Prostate gland (tissue), 2 donors: ENCODE measurements at places on chromosomes 6 and 20.
A peak's percentile ranks its signal among the peaks of the same experiment; 100 is the strongest.

- no peaks in the 10 kb centered on the region for H3K4me1 ChIP-seq
- no peaks in the 10 kb centered on the region for H3K36me3 ChIP-seq
- H3K4me3 ChIP-seq, result no peak overlapping the region
- H3K27ac ChIP-seq, result no peak overlapping the region
- no peaks in the 10 kb centered on the region for H3K27me3 ChIP-seq
These were observed 10.0 kb downstream of the CITED2 start for GRCh38 chr6:139364302-139364981.

- H3K4me3 ChIP-seq, result no peak overlapping the region
- no peaks in the 10 kb centered on the region for H3K4me1 ChIP-seq
- DNase-seq, result no peak
- no peak overlapping the region for H3K27ac ChIP-seq
These were observed 20.9 kb upstream of the PNPLA1 start for GRCh38 chr6:36248980-36249379.

- no peak overlapping the region for H3K4me3 ChIP-seq
- no peak overlapping the region for H3K27ac ChIP-seq
- DNase-seq, result no peak
- H3K4me1 ChIP-seq, result no peaks in the 10 kb centered on the region
- no peaks in the 10 kb centered on the region for H3K27me3 ChIP-seq
- no peaks in the 10 kb centered on the region for H3K36me3 ChIP-seq
These were observed 31.6 kb upstream of the CENPW start for GRCh38 chr6:126308362-126308761.

GRCh38 chr6:163797296-163797845, 382.9 kb downstream of the QKI start:
- H3K27ac ChIP-seq, result no peak overlapping the region
- H3K4me1 ChIP-seq, result no peaks in the 10 kb centered on the region
- no peaks in the 10 kb centered on the region for H3K27me3 ChIP-seq
- H3K4me3 ChIP-seq, result no peak overlapping the region
- no peak for DNase-seq

GRCh38 chr6:28725890-28726348, 197.9 kb downstream of the TRIM27 start:
- H3K27me3 ChIP-seq, result no peaks in the 10 kb centered on the region
- H3K4me1 ChIP-seq, result no peaks in the 10 kb centered on the region
- H3K4me3 ChIP-seq, result no peak overlapping the region
- H3K36me3 ChIP-seq, result no peaks in the 10 kb centered on the region

- no peak for DNase-seq
- no peaks in the 10 kb centered on the region for H3K36me3 ChIP-seq
- H3K27me3 ChIP-seq, result no peaks in the 10 kb centered on the region
- no peak overlapping the region for H3K4me3 ChIP-seq
- H3K4me1 ChIP-seq, result no peaks in the 10 kb centered on the region
These were observed 193.7 kb downstream of the SLC35F1 start for GRCh38 chr6:118100717-118101116.

DNA sequence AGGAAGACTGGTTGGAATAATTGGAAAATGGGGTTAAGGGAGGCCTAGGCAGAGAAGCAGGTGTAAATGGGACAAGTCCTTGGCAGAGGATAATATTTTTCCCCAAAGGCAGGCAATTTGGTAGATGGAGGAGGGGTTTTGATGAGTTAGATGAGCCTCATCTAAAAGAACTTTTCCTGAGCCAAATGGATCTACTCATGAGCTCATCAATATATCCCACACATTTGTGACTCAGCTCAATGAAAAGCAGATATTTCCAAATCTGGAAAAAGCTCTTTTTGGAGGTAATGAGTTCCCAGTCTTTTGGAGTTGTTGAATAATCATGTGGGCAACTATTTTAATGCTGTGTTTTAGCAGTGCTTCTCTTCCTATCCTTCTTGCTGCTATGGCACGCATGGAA, 685.5 kb upstream of the CITED2 start:
- H3K4me1 ChIP-seq, result no peaks in the 10 kb centered on the region
- H3K27ac ChIP-seq, result no peak overlapping the region
- no peak overlapping the region for H3K4me3 ChIP-seq
- DNase-seq, result no peak
- no peaks in the 10 kb centered on the region for H3K36me3 ChIP-seq

DNA sequence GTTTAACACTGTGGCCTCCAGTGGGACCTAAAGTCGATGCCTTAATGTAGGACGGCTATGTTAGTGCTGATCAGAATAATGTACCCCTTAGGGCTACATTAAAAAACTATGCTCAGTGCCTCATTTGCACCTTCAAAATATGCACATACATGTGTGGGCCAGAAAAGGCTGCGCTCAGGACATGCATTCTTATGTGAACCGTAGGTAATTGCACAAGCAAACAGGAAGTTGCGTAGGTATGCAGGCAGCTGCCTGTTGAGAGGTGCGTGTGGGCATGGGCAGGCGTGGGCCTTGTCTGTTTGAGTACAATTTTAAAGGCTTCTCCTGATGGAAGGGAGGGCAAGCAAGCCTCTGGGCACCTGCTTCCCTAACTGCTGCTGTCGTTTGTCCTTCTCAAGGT, 116.2 kb upstream of the JAG1 start:
- DNase-seq, result no peak
- H3K27ac ChIP-seq, result no peak overlapping the region
- H3K27me3 ChIP-seq, result no peaks in the 10 kb centered on the region
- no peaks in the 10 kb centered on the region for H3K4me1 ChIP-seq

DNA sequence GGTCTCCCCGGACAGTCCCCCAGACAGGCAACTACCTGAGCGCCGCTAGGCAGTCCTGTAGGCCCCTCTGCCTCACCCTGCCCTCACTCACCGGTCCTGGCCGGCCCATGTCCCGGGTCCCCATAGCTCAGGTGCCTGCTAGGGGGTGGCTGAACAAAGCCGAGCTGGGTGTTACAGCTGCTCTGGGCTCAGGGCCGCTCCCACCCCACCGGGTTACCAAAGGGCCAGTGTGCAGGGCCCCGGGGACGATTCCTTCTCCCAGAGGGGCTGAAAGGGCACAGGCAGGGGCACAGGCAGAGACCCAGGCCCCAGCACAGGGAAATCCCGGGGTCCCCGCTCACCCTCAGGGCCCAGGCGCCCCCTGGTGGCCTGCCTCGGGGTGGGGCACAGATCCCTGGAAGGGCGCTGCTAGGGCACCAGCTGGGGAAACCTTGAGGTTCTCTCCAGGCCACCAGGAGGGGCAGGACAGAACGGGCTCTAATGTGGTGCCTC, 118.4 kb downstream of the GRM4 start:
- H3K4me3 ChIP-seq, result no peak overlapping the region
- no peaks in the 10 kb centered on the region for H3K27me3 ChIP-seq
- no peak overlapping the region for H3K27ac ChIP-seq
- H3K36me3 ChIP-seq, result no peaks in the 10 kb centered on the region
- no peaks in the 10 kb centered on the region for H3K4me1 ChIP-seq

DNA sequence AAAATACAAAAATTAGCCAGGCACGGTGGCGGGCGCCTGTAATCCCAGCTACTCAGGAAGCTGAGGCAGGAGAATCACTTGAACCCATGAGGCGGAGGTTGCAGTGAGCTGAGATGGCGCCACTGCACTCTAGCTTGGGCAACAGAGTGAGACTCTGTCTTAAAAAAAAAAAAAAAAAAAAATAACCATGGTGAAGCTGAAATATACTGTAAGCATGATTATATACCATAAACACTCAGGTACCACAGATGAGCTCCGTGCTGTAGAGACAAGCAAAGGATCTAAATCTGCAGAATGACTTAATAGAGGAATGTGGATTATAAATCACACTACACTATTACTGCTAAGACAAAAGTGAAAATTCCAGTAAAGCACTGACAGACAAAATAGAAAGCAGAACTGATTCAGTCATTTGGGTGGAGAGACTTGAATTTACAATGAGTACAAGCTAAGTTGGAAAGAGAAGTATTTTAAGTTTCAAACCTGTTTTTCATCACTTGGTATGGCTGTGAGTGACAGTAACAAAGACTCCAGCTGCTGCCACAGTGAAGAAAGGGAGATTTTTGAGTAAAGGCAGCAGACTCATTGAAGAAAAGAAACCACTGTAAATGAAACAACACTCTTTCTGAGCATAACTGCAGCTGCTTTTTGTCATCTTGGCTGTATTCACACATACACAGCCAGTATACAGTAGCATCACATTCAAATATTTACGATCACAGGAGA, 322.1 kb downstream of the RNGTT start:
- no peaks in the 10 kb centered on the region for H3K4me1 ChIP-seq
- H3K36me3 ChIP-seq, result no peaks in the 10 kb centered on the region
- no peak for DNase-seq
- no peak overlapping the region for H3K4me3 ChIP-seq
- H3K27me3 ChIP-seq, result no peaks in the 10 kb centered on the region

DNA sequence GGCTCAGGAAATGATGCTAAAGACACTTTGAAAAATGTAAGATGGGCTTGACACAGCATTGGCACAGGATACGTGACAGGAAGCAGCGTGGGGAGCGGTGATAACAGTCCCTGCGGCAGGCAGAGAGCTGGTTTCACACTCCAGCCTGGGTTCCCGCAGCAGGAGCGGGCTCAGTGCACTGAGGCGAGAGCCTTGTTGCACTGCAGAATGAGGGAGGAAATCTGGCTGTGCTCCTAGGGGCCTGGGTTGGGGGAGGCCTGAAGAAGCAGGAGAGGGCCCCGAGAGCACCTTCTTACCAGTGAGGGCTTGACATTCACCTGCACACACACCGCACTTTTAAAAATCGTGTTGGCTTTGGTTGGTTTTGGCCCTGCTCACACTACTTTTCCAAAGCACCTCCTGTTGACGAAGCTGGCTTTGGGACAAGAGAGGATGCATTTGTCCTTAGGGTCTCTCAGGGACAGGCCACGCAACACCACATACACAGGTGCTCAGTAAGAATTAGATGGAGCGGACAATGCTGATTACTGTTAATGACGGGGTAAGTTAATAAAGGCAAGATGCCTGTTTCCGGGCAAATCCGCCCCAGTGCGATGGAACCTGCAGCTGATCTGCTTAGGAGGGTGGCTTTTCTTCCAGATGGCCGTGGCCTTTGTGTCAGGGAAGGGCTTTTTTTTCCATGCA, 49.4 kb upstream of the ARMC2 start:
- no peak for DNase-seq
- no peak overlapping the region for H3K27ac ChIP-seq
- H3K4me1 ChIP-seq, result no peaks in the 10 kb centered on the region
- H3K36me3 ChIP-seq, result no peaks in the 10 kb centered on the region

GRCh38 chr20:36555248-36555647, 13.9 kb downstream of the MYL9 start:
- no peak overlapping the region for H3K4me3 ChIP-seq
- no peaks in the 10 kb centered on the region for H3K4me1 ChIP-seq
- no peak for DNase-seq
- H3K36me3 ChIP-seq, result no peaks in the 10 kb centered on the region
- no peak overlapping the region for H3K27ac ChIP-seq
- no peaks in the 10 kb centered on the region for H3K27me3 ChIP-seq

DNA sequence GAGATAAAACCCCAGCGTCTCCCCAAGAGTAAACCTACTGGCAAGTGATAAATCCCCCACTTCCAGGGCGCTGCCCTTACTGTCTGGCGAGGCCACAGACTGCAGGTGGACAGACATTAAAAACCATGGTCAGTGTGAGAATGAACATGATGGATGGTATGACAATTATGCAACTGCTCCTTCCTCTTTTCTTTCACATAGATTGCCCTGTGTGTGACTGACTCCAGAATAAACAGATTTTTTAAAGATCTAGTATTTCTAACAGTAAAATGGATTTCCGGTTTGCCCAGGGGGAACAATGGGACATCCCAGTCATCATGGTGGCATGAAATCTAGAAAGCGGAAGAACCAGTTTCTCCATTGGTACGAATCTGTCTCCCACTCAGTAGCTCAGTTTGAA, 153.7 kb downstream of the FOXC1 start:
- no peaks in the 10 kb centered on the region for H3K4me1 ChIP-seq
- no peak overlapping the region for H3K27ac ChIP-seq
- no peaks in the 10 kb centered on the region for H3K27me3 ChIP-seq
- no peak for DNase-seq
- no peaks in the 10 kb centered on the region for H3K36me3 ChIP-seq
- no peak overlapping the region for H3K4me3 ChIP-seq

- H3K27me3 ChIP-seq, result no peaks in the 10 kb centered on the region
- no peak overlapping the region for H3K27ac ChIP-seq
- no peak overlapping the region for H3K4me3 ChIP-seq
- no peaks in the 10 kb centered on the region for H3K4me1 ChIP-seq
- no peaks in the 10 kb centered on the region for H3K36me3 ChIP-seq
- no peak for DNase-seq
These were observed 428.8 kb upstream of the EPHA7 start for GRCh38 chr6:93848031-93848742.

- H3K36me3 ChIP-seq, result no peaks in the 10 kb centered on the region
- no peak for DNase-seq
- no peak overlapping the region for H3K27ac ChIP-seq
- no peaks in the 10 kb centered on the region for H3K4me1 ChIP-seq
These were observed 102.6 kb downstream of the COL21A1 start for GRCh38 chr6:56144538-56145324.

GRCh38 chr6:100633096-100633777, 168.5 kb upstream of the SIM1 start:
- H3K4me1 ChIP-seq, result no peaks in the 10 kb centered on the region
- no peaks in the 10 kb centered on the region for H3K27me3 ChIP-seq
- no peak overlapping the region for H3K4me3 ChIP-seq
- H3K36me3 ChIP-seq, result no peaks in the 10 kb centered on the region

GRCh38 chr6:25156123-25156522, 123.1 kb upstream of the CARMIL1 start:
- H3K4me3 ChIP-seq, result no peak overlapping the region
- DNase-seq, result no peak
- no peak overlapping the region for H3K27ac ChIP-seq
- H3K27me3 ChIP-seq, result no peaks in the 10 kb centered on the region

GRCh38 chr6:119742188-119742803, 392.7 kb upstream of the MAN1A1 start:
- no peaks in the 10 kb centered on the region for H3K36me3 ChIP-seq
- H3K27me3 ChIP-seq, result no peaks in the 10 kb centered on the region
- H3K27ac ChIP-seq, result no peak overlapping the region
- peak; percentile 10 for DNase-seq

GRCh38 chr6:46657642-46658041, 4.9 kb downstream of the SLC25A27 start:
- H3K27ac ChIP-seq, result no peak overlapping the region
- H3K4me3 ChIP-seq, result no peak overlapping the region
- no peaks in the 10 kb centered on the region for H3K27me3 ChIP-seq
- DNase-seq, result no peak

DNA sequence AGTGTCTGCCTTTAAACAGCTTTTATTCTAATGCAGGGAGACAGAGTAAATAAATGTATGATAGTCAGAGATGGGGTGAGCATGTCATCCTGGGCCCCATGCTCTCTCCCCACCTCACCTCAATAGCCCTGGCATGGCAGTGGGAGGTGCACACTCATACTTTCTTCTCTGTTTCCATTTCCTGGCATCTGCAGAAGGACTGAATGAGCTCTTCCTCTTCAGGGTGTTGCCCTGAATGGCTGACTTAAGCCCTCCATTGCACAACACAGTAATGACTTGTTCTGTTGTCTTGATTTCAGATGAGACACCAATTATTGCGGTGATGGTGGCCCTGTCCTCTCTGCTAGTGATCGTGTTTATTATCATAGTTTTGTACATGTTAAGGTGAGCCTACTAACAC, 57.0 kb upstream of the GNRH2 start:
- no peak for DNase-seq
- no peaks in the 10 kb centered on the region for H3K4me1 ChIP-seq
- no peaks in the 10 kb centered on the region for H3K27me3 ChIP-seq
- no peak overlapping the region for H3K27ac ChIP-seq
- H3K36me3 ChIP-seq, result no peaks in the 10 kb centered on the region
- no peak overlapping the region for H3K4me3 ChIP-seq

GRCh38 chr6:132135409-132135808, 184.2 kb upstream of the CCN2 start:
- no peaks in the 10 kb centered on the region for H3K27me3 ChIP-seq
- DNase-seq, result no peak
- no peaks in the 10 kb centered on the region for H3K36me3 ChIP-seq
- H3K4me3 ChIP-seq, result no peak overlapping the region
- no peaks in the 10 kb centered on the region for H3K4me1 ChIP-seq
- no peak overlapping the region for H3K27ac ChIP-seq
